Pancreas (tissue), 10 donors: ENCODE measurements at places on chromosomes 2 and 18.
A peak's percentile ranks its signal among the peaks of the same experiment; 100 is the strongest.

DNA sequence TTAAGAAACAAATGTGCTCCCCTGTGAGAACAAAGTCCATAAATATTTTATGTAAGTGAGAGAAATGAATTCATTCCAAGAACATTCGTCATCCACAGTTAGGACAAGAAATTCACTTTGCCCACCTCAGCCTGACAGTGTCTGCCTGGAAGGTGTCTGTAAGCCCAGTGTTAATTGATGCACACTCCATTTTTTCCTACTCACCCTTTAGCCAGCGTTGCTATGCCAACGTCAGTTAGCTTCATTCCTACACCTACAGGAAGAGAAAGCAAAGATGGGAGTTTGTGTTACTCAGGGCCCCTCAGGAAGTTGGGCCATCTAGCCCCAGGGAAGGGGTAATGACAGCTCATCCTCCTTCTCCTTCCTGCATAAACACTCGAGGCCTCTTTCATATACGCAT is 131.0 kb downstream of the ALPK2 start:
- DNase-seq: no peak

- DNase-seq: no peak
These were observed 308.3 kb downstream of the SETBP1 start for GRCh38 chr18:44988821-44989587.

DNA sequence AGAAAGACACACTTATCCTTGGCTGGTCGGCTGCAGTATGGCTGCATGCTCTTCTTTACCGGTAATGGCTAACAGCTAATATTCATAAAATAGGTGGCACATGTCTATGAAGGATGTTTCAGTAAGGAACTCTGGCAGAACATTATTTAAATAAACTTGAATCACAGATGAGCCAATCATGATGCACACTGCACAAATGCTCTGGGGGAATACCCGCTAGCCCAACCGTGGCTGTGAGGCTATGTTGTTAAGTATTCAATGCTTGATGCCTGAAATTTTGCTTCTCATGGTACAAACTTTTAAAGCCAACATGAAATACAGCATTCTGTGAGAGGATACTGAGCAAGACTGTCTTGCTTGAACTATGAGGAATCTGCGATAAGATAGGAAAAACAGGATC is 505.8 kb downstream of the ZEB2 start:
- no peak for DNase-seq

DNA sequence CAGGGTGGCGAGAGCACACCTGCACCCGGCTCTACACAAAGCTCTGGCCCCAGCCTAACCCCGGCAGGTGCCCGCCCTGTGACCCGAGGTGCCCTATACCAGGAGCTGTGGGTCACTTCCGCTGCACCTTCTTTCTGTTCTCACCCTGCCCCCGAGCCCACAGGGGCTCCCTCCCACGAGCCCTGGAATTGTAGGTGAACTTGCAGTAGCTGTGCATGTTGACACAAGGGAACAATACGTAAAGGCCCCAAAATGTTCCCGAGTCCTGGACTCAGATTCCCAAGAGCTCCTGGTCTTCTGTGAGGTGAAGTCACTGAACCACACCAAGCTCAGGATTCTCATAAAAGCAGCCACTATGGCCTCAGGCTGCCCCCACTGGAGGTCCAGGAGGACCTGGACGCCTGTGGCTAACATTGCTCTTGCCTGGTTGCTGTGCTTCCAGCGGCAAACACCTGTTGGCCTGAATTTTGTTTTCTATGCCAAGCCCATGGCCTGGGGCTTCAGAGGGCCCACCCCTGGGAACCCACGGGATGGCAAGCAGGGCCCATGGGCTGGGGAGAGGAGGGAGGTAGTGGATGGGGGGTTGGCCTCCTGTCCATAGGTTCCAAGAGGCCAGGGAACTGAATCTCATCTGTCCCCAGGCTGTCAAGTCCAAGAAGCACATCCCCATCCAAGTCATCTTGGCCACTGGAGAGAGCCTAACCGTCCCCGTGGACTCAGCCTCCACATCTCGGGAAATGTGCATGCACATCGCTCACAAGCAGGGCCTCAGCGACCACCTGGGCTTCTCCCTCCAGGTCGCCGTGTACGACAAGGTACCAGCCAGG is 23.2 kb upstream of the GPR17 start:
- peak; percentile 49 for DNase-seq

- no peak for DNase-seq
These were observed 152.6 kb downstream of the GULP1 start for GRCh38 chr2:188444106-188444835.

- DNase-seq: no peak
These were observed 621.2 kb downstream of the CNTNAP5 start for GRCh38 chr2:124646166-124646815.

DNA sequence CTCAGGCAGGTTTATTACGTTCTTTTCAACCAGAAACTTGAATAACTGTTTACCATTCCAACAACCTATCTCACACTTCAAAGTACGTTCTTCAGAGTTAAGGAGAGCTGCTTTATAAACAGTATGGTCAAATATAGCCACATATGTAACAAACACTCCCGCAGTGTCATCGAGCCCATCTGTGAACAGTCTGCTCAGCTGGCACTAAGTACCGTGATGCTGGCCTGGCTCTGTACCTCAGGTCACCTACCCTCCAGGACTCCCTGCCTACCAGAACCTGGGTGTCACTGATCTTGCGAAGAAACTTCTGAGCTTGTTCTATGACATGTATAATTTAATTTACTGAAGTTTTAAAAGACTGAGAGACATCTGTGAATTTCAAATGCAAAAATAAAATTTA is 71.4 kb downstream of the SEPTIN10 start:
- no peak for DNase-seq

DNA sequence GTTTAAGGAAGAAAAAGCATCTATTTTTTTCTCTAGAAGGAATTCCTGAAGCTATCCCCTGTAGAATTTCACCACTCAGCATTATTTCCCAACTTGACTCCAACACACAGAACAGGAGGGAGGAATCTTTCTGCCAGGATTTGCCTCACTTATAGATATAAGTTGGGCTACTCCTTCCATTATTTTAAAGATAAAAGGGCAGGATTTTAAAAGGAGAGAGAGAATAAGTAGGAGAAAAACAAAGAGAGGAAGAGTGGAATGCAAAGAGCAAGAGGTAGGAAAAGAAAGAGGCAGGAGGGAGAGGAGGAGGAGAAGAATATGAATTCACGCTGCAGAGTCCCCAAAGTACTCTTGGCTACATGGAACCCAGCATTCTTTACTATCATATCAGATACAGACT is 182.5 kb downstream of the TCF4 start:
- no peak for DNase-seq

GRCh38 chr2:32905270-32905669 is 41.5 kb upstream of the LTBP1 start:
- DNase-seq: no peak

DNA sequence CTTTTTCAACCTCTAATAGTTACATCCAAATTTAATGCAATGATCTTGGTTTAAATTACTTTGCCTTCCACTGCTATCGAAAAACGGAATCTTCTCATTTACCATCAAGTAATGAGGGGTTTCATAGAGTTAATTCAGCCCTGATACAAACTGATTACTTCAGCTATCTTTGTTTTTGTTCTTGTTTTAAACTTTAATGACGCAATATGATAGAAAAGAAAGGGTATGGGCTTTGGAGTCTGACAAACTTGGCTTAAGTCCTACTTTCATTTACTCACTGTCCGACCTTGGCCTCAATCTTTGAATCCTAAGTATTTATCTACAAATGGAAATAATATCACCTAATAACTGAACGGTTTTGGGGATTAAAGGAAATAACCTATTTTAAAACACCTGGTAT is 16.1 kb downstream of the ADAM17 start:
- DNase-seq: no peak

DNA sequence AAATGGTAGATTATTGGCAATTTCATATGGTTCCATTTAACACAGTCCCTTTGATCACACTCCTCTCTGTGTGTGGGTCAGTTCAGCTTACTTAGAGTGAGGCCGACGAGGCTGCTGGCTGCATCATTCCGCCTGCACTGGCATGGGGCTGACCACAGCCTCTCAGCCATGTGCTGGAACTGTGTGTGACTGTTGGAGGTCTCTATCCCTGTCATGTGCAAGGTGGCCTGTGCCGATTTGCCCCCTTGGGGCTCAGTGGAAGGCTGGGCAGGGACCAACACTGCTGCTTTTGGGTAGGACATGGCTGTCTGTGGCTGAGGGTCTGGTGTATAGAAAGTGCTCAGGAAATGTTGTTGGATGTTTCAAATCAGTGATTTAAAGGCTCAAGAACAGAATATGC is 454.0 kb upstream of the HS6ST1 start:
- no peak for DNase-seq

DNA sequence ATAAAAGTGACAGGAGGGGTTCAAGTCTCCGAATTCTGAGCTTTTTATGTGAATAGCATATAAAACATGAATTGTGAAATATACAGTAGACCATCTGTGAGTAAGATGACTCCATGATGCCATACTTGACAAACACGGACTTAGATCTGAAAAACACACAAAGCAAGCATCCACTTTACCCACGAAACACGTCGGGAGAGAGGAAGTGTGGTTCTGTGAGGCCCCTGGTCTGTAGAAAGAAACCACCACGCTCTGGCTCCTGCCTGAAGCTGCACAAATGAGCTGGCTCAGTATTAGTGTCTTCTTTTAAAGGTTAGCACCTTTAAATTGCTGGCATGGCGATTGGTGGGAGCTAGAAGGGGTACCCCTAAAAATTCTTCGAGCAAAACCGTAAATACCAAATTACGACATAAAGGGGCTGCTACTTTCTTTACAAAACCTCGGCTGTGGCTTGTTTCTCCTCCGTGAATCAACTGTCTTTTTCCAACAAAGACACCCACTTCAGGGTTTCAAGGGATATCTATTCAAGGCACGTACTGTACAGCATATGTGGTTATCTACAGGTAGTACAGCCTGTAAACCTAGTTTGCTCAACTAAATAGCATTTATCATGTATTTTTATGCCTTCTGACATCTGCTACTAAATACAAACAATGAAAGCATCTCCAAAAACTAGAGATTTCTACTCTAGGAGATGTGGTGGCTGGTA is 70.9 kb downstream of the AFF3 start:
- no peak for DNase-seq

DNA sequence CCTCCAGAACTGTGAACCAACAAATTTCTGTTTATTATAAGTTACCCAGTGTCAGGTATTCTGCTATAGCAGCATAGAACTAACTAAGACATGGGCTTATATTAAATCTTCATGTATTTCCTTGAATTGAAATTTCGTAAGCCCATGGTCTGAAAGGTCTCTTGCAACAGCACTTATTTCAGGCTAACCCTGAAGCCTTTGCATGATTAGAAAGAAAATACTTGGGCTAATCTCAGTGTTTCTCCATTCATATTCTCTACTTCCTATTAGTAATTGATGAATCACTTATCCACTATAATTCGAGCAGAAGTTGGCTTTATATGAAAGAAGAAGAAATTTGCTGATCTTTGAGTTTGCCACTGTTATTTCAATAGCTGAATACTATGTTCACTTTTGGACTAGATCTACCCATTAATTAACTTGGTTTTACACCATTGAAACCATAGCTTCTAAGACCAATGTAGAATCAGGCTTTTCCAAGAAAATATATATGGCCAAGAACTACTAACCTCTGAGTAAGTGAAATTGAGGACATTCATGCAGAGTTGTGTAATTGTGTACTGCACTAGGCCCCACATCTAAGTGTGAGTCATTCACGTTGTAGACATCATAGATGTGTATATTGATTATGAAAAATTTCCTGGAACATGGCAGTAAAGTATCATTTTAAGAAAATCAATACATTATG is 731.6 kb downstream of the SOCS6 start:
- DNase-seq: no peak

GRCh38 chr2:1685078-1685956 is 59.0 kb downstream of the PXDN start:
- DNase-seq: no peak

DNA sequence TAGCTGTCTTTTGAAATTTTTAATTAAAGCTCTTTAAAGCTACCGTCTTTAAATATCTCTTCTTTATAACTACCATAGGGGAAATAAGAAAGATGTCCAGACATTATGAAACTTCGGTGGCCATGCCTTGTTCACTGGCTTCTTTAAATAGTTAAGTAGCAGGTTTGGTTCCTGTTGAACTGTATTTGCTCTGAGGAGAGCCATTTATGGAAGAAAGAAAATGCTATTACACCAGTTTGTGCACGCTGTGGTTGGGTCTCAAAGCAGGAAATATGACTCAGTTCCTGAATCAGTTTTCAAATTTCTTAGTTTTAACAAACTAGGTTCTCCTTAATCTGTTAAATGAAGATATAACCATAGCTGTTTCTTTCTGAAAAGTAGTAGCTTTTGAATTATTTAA is 12.2 kb downstream of the ARPC2 start:
- DNase-seq: no peak

GRCh38 chr2:44807201-44808025 is 134.1 kb upstream of the SIX3 start:
- DNase-seq: no peak

DNA sequence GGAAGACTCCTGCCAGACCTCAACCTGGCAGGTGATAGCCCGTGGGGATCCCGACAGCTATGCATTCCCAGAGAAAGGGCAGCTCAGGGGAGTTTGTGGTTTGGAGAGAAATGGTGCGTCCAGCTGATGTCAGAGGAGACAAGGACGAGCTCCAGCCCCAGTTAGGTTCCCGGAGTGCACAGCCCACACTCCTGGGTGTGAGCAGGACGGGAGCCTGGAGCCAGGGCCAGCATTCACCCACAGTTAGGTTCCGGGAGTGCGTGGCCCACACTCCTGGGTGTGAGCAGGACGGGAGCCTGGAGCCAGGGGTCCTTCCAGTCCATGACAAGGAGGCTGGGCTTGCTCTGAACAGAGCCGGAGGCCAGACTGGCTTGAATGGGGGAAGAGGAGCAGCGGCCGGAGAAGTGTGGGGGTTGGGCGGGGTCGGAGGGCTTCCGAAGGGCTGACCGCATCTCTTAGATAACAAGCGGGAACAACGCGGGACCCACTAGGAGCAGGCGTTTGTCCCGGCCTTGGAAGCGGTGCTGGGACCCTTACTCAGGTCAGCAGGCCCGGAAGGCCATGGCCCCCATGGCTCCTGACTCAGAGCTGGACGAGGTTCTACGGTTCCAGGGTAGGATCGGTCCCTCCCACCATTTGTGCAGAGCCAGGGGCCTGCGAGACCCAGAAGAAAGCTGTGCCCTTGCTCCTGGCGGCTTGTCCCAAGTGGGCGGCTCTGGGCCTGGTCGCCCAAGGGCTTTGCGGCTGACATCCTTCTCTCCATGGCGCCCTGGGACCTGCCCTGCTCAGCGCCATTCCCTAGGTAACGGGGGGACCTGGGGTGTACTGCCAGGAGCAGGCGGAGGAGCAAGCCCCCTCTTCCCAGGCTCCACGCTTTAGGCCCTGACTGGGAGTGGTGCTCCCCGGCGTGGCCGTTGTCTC is 185.6 kb downstream of the RTP5 start:
- no peak for DNase-seq

DNA sequence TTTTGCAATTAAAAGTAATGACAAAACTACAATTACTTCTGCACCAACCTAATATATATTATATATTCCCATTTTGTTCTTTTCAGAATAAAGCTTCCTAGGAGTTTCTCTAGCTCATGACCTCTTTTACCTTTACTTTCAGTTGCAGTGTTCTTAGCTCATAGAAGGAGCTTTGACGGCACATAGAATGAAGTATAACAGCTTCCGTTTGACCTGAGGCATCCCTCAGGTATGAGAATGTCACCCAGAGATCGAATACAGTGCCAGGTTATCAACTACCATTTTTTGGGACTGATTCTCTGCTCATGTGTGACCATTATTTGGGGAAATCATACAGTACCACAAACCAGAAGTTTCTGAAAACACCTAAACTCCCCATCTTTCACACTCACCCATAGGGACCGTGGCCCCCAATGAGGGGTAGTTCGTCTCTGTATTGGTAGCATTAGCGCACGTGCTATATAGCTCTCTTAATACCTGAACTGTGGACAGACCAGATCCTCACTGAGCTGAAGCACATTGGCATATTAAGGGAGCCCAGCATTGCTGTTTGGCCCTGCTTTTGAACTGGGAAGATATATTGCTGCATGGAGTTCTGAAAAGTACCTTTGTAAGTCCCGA is 123.0 kb downstream of the SPTBN1 start:
- DNase-seq: no peak
